ENCODE measurements at places on chromosomes 13 and 19.

GRCh38 chr19:44924243-44924725, 9.9 kb downstream of the APOC1 start:
- DNase-seq, result no peak

DNA sequence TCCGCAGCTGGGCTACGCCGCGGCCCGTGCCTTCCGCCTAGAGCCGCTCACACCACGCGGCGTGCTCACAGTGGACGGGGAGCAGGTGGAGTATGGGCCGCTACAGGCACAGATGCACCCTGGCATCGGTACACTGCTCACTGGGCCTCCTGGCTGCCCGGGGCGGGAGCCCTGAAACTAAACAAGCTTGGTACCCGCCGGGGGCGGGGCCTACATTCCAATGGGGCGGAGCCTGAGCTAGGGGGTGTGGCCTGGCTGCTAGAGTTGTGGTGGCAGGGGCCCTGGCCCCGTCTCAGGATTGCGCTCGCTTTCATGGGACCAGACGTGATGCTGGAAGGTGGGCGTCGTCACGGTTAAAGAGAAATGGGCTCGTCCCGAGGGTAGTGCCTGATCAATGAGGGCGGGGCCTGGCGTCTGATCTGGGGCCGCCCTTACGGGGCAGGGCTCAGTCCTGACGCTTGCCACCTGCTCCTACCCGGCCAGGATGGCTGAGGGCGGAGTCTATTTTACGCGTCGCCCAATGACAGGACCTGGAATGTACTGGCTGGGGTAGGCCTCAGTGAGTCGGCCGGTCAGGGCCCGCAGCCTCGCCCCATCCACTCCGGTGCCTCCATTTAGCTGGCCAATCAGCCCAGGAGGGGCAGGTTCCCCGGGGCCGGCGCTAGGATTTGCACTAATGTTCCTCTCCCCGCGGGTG, 7.4 kb downstream of the DBP start:
- DNase-seq, result no peak

DNA sequence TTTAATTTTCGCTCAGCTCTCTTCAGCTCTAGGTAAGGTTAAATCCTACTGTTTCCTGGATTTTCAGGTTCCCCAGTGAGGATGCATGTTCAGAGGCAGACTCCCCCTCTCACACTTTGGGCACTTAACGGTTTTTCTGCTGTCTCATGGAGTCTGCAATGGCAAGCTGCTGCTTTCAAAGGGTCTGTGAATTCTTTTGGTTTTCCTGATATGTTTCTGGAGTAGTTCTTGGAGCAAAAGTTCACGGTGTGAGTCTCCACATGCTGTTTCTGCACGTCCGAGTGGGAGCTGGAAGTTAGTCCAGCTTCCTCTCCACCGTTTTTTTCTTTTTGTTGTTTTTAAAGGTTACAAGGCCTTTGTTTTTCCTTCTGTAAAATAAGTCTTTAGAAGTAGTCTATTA, 35.4 kb downstream of the DNAJC15 start:
- no peak for DNase-seq

DNA sequence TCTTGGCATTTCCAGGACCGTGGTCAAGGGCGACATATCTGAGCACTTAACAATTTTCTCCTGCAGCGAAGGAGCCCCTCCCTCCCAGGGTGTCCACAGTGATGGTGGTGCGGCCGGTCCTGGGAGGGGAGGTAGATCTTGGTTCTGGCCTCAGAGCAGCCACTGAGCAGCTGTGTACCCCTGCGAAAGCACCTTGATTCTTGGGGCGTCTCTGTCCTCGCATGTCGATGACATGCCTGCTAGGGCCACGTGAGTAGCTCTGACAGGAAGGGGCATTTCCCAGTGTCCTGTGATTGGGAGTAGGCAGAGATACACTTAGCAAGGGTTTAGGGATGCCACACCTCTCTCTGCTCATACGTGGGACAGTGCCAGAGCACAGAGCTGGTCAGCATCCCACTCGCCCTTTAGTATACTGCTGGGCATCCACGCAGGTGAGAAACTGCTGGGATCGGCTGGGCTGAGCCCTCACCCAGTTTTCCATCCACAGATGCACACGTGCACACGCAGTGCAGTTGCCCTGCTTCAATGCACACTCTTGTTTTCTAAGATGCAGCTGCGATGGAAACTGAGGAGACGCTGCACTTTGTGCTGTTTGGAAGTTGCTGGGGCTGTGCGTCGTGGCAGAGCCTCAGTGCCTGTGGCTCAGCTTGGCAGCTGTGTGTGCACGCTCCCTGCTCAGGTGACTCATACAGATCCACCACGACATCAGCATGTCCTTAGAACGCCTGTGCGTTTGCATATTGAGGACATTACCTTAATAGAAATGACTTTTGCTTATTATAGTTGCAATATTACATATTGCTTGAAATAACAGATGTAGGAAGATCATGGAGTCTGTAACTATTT, 66.8 kb downstream of the TEX29 start:
- no peak for DNase-seq

DNA sequence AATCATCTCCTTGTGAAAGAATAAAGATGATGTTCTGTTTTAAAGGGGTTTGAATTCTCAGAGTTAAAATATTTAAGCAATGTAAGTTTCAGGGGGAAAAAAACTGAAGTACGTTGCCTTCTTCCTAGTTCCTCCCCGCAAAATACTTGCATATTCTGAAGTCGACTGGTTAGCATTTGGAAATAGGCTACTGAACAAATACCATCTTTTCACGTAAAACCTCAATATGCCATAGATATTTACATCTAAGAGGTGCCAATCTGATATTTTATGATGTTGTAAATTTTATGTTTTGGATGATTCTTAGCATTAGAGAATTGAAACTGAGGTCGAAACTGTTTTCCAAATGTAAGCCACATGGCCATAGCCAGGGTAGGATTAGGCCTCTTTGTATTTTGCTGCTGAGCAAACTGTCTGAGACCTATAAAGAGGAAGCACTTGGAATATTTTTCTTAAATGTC, 138.3 kb downstream of the FLT1 start:
- DNase-seq, result peak; percentile 60

GRCh38 chr13:87498681-87499080, 172.5 kb upstream of the SLITRK5 start:
- no peak for DNase-seq

GRCh38 chr13:30757026-30757742, 21.8 kb downstream of the ALOX5AP start:
- DNase-seq, result no peak

GRCh38 chr13:34263681-34264080, 445.7 kb downstream of the RFC3 start:
- no peak for DNase-seq

GRCh38 chr19:36709423-36709822, 22.0 kb downstream of the ZNF567 start:
- DNase-seq, result no peak
